Left ventricle myocardium inferior (tissue), 1 donor: ENCODE measurements at places on chromosomes 1 and 21.

DNA sequence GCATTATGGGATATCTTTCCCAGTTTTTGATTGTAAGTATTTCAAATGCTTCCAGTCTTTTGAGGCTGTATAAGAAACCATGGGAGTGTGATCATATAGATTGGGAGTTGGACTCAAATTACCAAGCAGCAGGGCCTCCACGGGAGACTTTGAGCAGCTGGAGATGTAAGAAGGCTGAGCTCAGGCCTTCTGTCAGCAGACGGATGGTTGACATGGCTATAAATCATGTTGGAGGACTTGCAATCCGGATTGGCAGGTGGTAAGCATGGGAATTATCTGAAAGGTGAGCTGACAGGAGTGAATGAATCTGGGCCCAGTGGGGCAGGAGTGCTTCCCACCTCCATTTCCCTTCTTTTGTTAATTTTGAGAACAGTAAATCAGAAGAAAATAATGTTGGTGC is 83.2 kb upstream of the PPM1J start:
- no peak for DNase-seq

GRCh38 chr1:88979054-88979748 is 13.2 kb downstream of the KYAT3 start:
- no peak for DNase-seq

DNA sequence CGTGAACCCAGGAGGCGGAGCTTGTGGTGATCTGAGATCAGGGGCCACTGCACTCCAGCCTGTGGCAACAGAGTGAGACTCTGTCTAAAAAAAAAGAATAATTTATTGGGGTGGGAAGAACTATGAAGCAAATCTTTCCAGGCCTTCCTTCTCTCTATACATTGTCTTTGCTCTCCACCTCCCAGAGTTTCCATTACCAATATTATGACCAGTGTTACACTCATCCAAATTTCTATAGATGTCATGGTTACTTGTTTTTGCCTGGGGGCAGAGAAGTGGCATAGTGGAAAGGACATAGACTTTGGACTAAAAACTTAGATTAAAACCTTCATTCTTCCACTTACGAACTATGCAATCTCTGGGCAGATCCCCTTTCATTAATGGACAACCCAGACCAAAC is 10.1 kb downstream of the FASLG start:
- DNase-seq: no peak

DNA sequence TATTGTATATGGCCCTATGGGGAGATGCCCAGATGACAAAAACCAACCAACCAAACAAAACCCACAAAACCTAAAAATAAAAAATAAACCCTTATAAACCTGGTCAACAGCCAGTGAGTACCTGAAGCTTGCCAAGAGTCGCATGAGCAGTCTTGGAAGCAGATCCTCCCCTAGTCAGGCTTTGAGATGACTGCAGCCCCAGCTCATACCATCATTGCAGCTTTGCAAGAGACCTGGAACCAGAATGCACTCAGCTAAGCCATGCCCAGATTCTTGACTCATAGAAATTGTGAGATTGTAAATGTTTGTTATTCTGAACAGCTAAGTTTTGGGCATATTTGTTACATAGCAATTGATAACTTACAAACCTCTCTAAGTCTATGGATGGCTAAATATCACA is 326.8 kb downstream of the HLX start:
- DNase-seq: no peak

GRCh38 chr1:84260852-84261518 is 40.5 kb upstream of the SAMD13 start:
- no peak for DNase-seq

- DNase-seq: no peak
Observed at GRCh38 chr1:152343006-152343405, 16.8 kb downstream of the FLG2 start.

DNA sequence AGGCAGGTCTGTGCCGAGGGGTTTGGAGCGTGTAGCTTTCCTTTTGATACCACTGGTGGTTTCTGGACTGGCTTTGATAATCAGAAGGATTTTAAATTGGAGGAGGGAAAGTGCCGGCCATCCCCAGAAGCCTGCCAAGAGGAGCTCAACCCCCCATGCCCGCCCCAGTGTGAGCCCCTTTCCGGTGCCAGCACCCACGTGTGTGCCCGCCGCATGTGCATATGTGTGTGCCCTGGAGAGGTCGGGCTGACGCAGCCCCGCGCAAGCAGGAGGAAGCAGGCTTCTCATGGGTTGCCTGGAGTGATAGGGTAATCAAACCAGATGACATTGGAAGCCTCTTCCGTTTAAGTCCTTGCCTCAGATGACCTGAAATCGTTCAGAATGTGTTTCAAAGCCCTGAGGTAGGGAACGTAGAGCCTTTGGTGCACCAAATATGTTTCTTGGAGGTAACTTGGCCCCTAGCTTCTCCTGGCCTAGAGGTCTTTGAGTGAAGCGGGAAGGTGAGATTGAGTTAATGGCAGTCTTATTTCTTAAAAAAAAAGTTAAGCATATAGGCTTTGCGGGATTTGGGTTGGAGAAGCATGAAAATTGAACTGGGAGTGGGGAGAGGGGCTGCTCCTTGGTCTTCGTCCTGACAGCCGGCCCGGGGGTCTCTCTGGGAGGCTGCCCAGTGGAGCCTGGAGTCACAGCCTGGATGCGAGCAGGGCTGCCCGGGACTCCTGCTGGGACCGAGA is 34.1 kb upstream of the ARHGEF16 start:
- no peak for DNase-seq

- DNase-seq: no peak
Observed at GRCh38 chr1:214896921-214897320, 185.6 kb upstream of the KCNK2 start.
